Activated naive CD8-positive, alpha-beta T cell treated with anti-CD3 and anti-CD28 coated beads, Interleukin-2, amount 50 U/mL, for 24 hours (primary cell): ENCODE measurements at places on chromosomes 13 and 19.

DNA sequence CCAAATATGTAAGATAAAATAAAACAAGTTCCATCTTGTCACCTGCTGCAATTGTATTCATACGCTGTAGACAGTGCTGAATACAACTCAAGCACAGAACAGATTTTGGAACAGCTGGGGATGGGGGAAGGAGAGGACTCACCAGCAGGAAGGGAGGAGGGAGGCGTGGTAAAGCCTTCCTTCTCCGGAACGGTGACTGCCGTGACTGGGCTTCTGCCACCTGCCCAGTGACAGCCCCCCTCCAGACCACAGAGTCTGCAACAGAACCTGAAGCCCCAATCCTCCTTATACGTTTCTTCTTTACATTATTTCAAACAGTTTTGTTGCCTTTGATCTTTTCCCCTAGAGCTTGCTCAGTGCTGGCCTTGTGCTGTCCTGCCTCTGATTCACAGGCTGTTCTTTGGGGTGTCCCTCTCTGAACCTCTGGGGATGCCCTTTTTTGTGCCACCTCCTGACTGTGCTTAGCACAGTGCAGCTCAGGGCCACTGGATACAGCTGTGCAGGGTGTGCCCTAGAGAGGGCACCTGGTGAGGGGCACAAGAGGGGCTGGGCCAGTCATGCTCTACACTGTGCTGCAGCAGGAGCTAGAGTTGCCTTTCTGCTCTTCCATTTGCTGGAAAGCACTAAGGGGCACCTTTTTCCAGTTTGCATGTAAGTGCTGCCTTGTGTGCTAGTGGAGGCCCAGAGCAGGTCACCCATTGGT is 213.0 kb downstream of the ZIC5 start:
- H3K36me3 ChIP-seq = peaks cover 22% of the 10 kb centered on the region
- no peak overlapping the region for H3K27ac ChIP-seq
- H3K4me3 ChIP-seq = no peak overlapping the region
- no peak for DNase-seq
- no peaks in the 10 kb centered on the region for H3K27me3 ChIP-seq

DNA sequence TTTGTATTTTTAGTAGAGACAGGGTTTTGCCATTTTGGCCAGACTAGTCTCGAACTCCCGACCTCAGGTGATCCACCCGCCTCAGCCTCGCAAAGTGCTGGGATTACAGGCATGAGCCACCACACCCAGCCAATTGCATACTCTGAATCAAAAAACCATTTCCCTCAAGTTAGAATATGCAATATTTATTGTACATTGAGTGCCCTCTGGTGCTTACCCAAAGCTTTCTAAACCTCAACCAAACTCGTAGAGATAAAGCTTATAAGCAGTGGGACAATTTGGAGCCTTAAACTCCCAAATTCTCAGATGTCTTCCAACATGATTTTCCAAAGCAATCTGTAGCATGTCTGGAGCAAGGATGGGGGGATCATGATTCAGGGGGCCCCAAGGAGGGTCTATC is 22.4 kb downstream of the RFXAP start:
- H3K27ac ChIP-seq = no peak overlapping the region
- no peak overlapping the region for H3K4me3 ChIP-seq
- DNase-seq = no peak
- no peaks in the 10 kb centered on the region for H3K4me1 ChIP-seq
- H3K27me3 ChIP-seq = no peaks in the 10 kb centered on the region

- peaks cover 43% of the 10 kb centered on the region for H3K4me1 ChIP-seq
- no peak overlapping the region for H3K4me3 ChIP-seq
- no peaks in the 10 kb centered on the region for H3K36me3 ChIP-seq
- no peaks in the 10 kb centered on the region for H3K27me3 ChIP-seq
These were observed 167.1 kb downstream of the LMO7 start for GRCh38 chr13:75803164-75803611.

DNA sequence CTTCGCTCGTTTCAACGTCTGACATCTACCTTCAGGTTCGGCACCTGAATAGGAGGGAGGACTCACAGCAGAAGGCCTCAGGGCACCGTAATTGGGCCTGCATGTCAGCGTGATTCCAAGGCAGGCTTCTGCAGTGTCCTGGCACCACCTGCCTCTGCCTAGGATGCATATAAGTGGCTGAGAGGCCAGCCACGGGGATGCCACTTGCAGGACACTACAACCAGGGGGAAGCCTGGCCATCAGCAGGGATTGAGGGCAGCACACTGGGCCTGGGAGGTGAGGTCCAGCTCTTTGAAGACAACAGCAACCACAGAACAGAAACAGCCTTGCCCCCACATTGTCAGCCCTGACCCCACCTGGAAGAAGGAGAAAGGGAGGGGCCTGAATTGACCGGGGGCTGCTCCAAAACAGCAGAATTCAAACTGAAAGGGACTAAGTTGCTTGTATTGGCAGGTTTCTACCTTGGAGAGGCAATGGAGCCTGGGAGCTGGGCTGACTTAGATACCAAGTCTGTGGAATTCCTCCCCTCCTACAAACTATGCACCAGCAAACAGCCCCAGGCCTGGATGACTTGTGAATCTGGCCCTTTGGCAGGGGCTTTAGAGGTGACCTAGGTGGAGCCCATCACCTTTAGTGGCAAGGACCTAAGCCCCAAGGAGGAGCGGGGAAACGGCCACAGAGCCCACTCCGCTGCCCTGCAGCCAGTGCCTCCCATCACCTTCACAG is 34.1 kb upstream of the POMP start:
- DNase-seq = no peak
- no peak overlapping the region for H3K27ac ChIP-seq

- no peaks in the 10 kb centered on the region for H3K36me3 ChIP-seq
- no peak for DNase-seq
- H3K27ac ChIP-seq = no peak overlapping the region
- H3K4me3 ChIP-seq = no peak overlapping the region
These were observed 230.5 kb downstream of the FGF9 start for GRCh38 chr13:21901336-21901735.

GRCh38 chr19:28652765-28653164 is 560.2 kb downstream of the UQCRFS1 start:
- H3K27me3 ChIP-seq = peaks cover 4% of the 10 kb centered on the region
- no peaks in the 10 kb centered on the region for H3K36me3 ChIP-seq
- no peak overlapping the region for H3K27ac ChIP-seq
- no peak for DNase-seq
- no peak overlapping the region for H3K4me3 ChIP-seq

GRCh38 chr13:77729502-77730221 is 32.2 kb downstream of the SLAIN1 start:
- peak; percentile 36 for DNase-seq
- peaks cover 30% of the 10 kb centered on the region for H3K36me3 ChIP-seq
- H3K27ac ChIP-seq = peak overlapping the region; percentile 87

- peaks cover 4% of the 10 kb centered on the region for H3K4me1 ChIP-seq
- H3K4me3 ChIP-seq = no peak overlapping the region
- peaks cover 9% of the 10 kb centered on the region for H3K27me3 ChIP-seq
- H3K36me3 ChIP-seq = no peaks in the 10 kb centered on the region
- DNase-seq = no peak
- H3K27ac ChIP-seq = no peak overlapping the region
These were observed 9.3 kb upstream of the SYT5 start for GRCh38 chr19:55189403-55189835.

GRCh38 chr19:46489445-46490272 is 6.0 kb downstream of the PNMA8B start:
- H3K36me3 ChIP-seq = no peaks in the 10 kb centered on the region
- DNase-seq = no peak
- H3K4me3 ChIP-seq = no peak overlapping the region
- H3K27me3 ChIP-seq = peaks cover 75% of the 10 kb centered on the region

DNA sequence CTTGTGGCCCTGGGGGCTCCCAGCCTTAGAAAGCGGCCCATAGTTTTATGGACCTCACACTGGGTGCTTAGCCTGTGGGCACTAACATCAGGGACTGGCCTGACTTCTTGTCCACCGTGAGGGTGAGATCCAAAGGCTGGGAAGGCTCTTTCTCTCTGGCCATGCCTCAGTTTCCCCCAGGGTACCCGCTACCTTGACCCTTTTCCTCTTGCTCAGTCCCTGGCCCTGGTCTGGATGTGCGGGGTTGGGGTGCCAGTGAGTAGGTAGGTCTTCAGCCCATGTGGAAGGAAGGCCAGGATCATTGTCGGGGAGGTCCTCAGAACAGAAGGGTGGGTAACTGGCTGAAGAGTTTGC is 1.6 kb upstream of the TMEM161A start:
- DNase-seq = no peak
- H3K27ac ChIP-seq = no peak overlapping the region
- H3K27me3 ChIP-seq = no peaks in the 10 kb centered on the region

DNA sequence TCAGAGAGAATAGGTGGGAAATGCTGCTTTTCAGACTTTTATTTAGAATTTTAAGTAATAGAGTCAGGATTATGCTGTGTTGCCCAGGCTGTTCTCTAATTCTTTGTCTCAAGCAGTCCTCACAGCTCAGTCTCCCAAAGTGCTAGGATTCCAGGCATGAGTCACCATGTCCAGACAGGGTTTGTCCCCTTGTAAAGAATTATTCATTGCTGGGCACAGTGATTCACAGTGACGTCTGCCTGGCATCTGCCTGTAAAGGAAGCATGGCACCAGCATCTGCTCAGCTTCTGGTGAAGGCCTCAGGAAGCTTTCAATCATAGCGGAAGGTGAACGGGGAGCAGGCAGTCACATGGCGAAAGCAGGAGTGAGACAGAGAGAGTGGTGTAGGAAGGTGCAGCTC is 17.7 kb downstream of the ZNF763 start:
- peaks cover 3% of the 10 kb centered on the region for H3K4me1 ChIP-seq
- no peaks in the 10 kb centered on the region for H3K27me3 ChIP-seq
- DNase-seq = no peak

DNA sequence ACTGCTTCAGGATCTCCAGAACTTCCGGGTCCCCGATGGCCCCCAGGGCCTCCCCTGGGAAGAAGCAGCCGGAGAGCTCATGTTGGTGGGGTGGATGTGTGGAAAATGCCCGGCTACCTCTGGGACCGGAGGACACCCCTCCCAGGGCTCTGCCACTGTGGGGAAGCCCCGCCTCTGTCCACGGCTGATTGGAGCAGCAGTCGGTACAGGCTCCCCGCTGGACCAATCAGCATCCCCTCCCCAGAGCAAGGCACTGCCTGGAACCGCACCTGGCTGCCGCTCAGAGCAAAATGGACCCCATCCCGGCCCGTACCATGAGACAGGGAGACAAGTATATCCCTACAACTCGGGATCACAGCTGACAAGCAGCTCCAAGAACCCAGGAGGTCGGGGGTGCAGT is 6.4 kb downstream of the DOHH start:
- peaks cover 15% of the 10 kb centered on the region for H3K4me1 ChIP-seq
- no peak overlapping the region for H3K27ac ChIP-seq
- no peaks in the 10 kb centered on the region for H3K27me3 ChIP-seq
- DNase-seq = peak; percentile 45
- no peak overlapping the region for H3K4me3 ChIP-seq
- H3K36me3 ChIP-seq = peaks cover 20% of the 10 kb centered on the region

- H3K36me3 ChIP-seq = no peaks in the 10 kb centered on the region
- H3K27me3 ChIP-seq = peaks cover 3% of the 10 kb centered on the region
- no peak overlapping the region for H3K4me3 ChIP-seq
- DNase-seq = no peak
- H3K27ac ChIP-seq = no peak overlapping the region
These were observed 52.5 kb upstream of the RXFP2 start for GRCh38 chr13:31686670-31687425.

- peak overlapping the region; percentile 84 for H3K27ac ChIP-seq
- H3K27me3 ChIP-seq = no peaks in the 10 kb centered on the region
These were observed 33.1 kb downstream of the RGCC start for GRCh38 chr13:41490371-41491015.

DNA sequence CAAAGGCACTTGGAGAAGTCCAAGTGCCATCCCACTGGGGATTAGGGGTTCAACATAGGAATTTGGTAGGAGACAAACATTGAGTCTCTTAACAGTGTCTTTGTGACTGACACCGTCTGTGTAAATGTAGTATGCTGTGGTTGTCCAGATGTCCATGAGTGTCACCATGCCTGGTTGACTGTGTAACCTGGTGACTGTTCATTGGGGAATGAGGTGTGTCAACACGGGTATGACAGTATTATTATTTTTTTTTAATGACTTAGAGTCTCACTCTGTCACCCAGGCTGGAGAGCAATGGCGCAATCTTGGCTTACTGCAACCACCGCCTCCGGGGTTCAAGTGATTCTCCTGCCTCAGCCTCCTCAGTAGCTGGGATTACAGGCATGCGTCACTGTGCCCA is 16.2 kb downstream of the PKN1 start:
- DNase-seq = no peak
- peaks cover 42% of the 10 kb centered on the region for H3K36me3 ChIP-seq
- no peak overlapping the region for H3K4me3 ChIP-seq

GRCh38 chr19:20162821-20163220 is 4.2 kb upstream of the ZNF486 start:
- no peak overlapping the region for H3K27ac ChIP-seq
- peaks cover 18% of the 10 kb centered on the region for H3K36me3 ChIP-seq
- H3K27me3 ChIP-seq = no peaks in the 10 kb centered on the region

GRCh38 chr19:5540208-5540607 is 27.5 kb downstream of the TINCR start:
- H3K27ac ChIP-seq = no peak overlapping the region
- peaks cover 1% of the 10 kb centered on the region for H3K36me3 ChIP-seq
- DNase-seq = no peak
- no peak overlapping the region for H3K4me3 ChIP-seq
- H3K27me3 ChIP-seq = peaks cover 18% of the 10 kb centered on the region

DNA sequence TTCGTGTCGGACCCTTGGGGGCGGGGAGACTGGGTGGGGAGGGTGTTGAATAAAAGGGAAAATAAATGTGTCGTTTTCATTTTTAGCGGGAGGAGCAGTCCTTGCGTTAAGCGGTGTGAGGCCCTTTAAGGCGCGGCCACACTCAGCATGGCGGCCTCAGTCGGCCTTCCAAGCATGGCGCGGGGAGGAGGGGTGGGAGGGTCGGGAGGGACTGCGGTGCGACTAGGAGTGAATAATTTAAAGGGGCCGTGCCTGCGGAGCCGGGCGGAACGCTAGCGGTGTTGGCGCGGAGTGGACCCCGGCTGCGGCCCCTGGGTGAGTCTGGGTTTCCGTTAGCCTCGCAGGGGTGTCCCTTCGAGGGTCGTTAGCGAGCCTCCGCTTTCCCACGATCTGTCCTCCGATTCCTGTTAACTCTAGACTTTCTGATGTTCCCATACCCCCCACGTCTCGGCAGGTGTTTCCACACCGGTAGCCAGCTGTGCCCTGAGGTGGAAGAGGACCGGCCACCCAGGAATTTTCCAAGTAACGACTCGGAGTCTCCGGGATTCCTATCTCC is 1.5 kb upstream of the PNPLA6 start:
- no peaks in the 10 kb centered on the region for H3K27me3 ChIP-seq
- H3K36me3 ChIP-seq = peaks cover 11% of the 10 kb centered on the region
- peak overlapping the region; percentile 90 for H3K27ac ChIP-seq

- H3K36me3 ChIP-seq = peaks cover 33% of the 10 kb centered on the region
- no peak for DNase-seq
- H3K4me1 ChIP-seq = peaks cover 22% of the 10 kb centered on the region
These were observed 666 bp upstream of the ZNF320 start for GRCh38 chr19:52898101-52898500.

DNA sequence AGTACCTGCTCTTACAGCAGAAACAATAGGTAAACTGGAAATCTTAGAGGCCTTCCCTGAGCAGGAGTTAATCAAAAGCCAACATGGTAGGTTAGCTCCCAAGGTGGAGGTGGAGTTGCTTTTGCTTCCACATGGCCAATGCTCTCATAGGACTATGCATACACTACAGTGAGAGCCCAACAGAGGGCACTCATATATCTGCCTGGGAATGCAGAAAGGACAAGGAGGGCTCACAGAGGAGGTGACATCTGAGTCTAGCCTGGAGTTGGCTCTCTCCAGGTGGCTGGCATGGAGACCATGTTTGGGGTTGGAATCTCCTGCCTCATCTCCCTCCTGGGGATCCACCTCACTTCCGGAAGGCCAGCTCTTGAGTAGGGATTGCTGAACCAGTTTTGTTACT is 34.6 kb downstream of the ATP8A2 start:
- H3K27me3 ChIP-seq = peaks cover 15% of the 10 kb centered on the region
- H3K36me3 ChIP-seq = no peaks in the 10 kb centered on the region
- no peak overlapping the region for H3K4me3 ChIP-seq
- no peaks in the 10 kb centered on the region for H3K4me1 ChIP-seq
- DNase-seq = no peak
- H3K27ac ChIP-seq = no peak overlapping the region
